ENCODE measurements at places on chromosomes 7 and 10. TPM values are rescaled to one million over a fixed set of nuclear protein-coding genes. Genes with fewer than 3 reads are reported as not detected.

- DNase-seq: no peak
- H3K4me3 ChIP-seq: no peak overlapping the region
These were observed 604.0 kb downstream of the LRMDA start for GRCh38 chr10:76035206-76036110.

GRCh38 chr7:45506059-45506458, 68.1 kb upstream of the ADCY1 start:
- no peak overlapping the region for H3K27ac ChIP-seq
- peaks cover 2% of the 10 kb centered on the region for H3K27me3 ChIP-seq
- no peaks in the 10 kb centered on the region for H3K36me3 ChIP-seq
- no peak for DNase-seq

DNA sequence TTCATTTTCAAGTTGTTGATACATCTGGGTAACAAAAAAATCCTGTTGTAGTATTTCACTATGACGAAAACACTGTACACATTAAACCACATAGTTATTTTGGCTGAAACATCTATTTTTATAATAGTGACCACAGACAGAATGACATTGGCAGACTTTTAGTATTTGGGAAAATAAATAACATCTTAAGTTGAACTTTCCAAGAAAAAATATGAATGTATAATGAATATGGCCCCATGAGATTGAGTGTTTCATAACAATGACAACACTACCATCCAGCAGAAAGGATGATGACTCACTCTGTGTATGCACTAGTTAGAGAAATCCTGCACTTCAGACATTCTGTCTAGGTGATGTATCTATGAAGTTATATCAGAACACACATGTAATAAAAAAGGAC, 118.1 kb downstream of the SEMA3D start:
- H3K4me3 ChIP-seq: no peak overlapping the region
- no peaks in the 10 kb centered on the region for H3K27me3 ChIP-seq

Gene SFTPA2
- not detected for total RNA-seq

DNA sequence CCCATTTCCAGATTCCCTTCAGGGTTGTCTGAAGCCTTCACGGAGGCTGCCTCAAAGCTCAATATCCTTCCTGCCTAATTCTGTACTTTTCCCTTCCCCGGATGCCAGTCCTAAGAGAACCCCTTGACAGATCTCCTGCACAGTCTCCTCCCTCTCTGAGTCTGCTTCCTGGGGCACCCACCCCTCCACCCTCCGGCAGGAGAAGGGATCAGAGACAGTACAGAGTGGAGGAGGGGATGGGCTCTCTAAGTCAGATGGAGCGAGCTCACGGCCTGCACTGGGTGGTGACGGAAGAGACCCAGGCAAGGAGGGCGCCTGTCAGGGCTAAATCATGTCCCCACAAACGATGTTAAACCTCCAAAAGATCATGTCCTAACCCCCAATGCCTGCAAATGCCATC, 48.0 kb upstream of the CARD11 start:
- H3K36me3 ChIP-seq: no peaks in the 10 kb centered on the region
- peak; percentile 51 for DNase-seq
- peak overlapping the region; percentile 96 for H3K27ac ChIP-seq
- H3K4me1 ChIP-seq: peaks cover 62% of the 10 kb centered on the region

GRCh38 chr7:24863626-24864025, 106.4 kb upstream of the GSDME start:
- H3K4me1 ChIP-seq: peaks cover 21% of the 10 kb centered on the region
- peaks cover 53% of the 10 kb centered on the region for H3K36me3 ChIP-seq
- no peak for DNase-seq
- H3K27me3 ChIP-seq: no peaks in the 10 kb centered on the region
- no peak overlapping the region for H3K4me3 ChIP-seq
- no peak overlapping the region for H3K27ac ChIP-seq

Gene LRGUK
- total RNA-seq: 0.07 TPM

- H3K4me1 ChIP-seq: peaks cover 12% of the 10 kb centered on the region
- DNase-seq: no peak
- H3K4me3 ChIP-seq: no peak overlapping the region
- no peak overlapping the region for H3K27ac ChIP-seq
- peaks cover 28% of the 10 kb centered on the region for H3K27me3 ChIP-seq
These were observed 38.8 kb downstream of the SVOPL start for GRCh38 chr7:138662076-138662990.

DNA sequence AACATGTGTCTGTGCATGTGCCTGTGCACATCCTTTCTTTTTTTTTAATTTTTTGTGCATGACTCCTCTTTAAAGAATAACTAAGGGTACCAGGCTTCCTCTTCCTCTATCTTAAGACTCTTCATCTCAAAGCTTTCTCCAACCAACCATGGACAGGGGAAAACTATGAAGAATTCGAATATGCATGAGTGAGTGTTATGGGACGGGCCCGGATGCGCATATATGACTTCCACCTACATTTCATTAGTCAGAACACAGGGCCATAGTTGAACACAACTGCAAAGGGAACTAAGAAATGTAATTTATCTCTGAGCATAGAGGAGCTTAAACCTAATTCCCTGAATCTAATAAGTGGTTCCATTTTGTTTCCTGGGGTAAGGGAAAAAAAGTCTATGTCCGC, 270.3 kb upstream of the SORCS1 start:
- H3K36me3 ChIP-seq: no peaks in the 10 kb centered on the region
- H3K27me3 ChIP-seq: no peaks in the 10 kb centered on the region
- DNase-seq: no peak

GRCh38 chr7:139722604-139723003, 55.2 kb downstream of the HIPK2 start:
- H3K27me3 ChIP-seq: no peaks in the 10 kb centered on the region
- DNase-seq: no peak

GRCh38 chr10:71547876-71548846, 151.4 kb downstream of the CDH23 start:
- no peaks in the 10 kb centered on the region for H3K36me3 ChIP-seq
- no peaks in the 10 kb centered on the region for H3K4me1 ChIP-seq
- H3K4me3 ChIP-seq: no peak overlapping the region
- H3K27ac ChIP-seq: no peak overlapping the region
- peak; percentile 15 for DNase-seq
- no peaks in the 10 kb centered on the region for H3K27me3 ChIP-seq

GRCh38 chr7:131687296-131687695, 130.9 kb upstream of the PODXL start:
- H3K36me3 ChIP-seq: no peaks in the 10 kb centered on the region
- DNase-seq: no peak
- no peaks in the 10 kb centered on the region for H3K4me1 ChIP-seq
- no peak overlapping the region for H3K27ac ChIP-seq

GRCh38 chr10:86348321-86349210, 18.0 kb downstream of the GRID1 start:
- no peak overlapping the region for H3K27ac ChIP-seq
- H3K4me1 ChIP-seq: no peaks in the 10 kb centered on the region
- H3K4me3 ChIP-seq: no peak overlapping the region
- H3K27me3 ChIP-seq: peaks cover 3% of the 10 kb centered on the region
- H3K36me3 ChIP-seq: no peaks in the 10 kb centered on the region
- DNase-seq: no peak

DNA sequence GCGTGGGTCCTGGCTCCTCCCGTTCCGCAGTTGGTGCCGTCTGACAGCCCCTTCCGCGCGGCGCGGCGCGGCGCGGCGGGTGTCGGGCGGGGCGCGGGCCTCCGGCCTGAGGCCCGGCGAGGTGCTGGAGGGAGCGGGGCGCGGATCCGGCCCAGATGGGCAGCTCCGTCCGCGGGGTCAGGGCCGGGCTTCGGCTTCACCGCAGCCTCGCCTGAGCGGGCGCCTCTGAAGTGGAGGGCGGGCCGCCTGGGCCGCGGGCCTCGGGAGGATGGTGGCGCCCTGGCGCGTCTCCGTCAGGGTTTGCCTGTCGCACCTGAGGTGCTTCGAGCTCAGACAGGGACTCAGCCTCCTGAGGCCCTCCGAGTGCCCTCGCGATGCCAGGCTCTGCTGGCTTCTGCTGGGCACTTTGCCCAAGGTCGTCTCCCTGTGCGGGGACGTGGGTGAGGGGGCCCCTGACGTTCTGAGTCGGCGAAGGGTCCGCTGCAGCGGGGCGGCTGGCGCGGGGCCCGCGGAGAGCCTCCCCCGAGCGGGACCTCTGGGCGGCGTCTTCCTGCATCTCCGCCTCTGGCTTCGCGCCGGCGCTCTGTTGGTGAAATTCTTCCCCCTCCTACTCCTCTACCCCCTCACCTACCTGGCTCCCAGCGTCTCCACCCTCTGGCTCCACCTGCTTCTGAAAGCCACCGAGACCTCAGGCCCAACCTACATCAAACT, 473 bp downstream of the ADCK2 start:
- H3K4me1 ChIP-seq: peaks cover 39% of the 10 kb centered on the region
- H3K27me3 ChIP-seq: no peaks in the 10 kb centered on the region
- H3K4me3 ChIP-seq: peak overlapping the region; percentile 83
- H3K36me3 ChIP-seq: peaks cover 15% of the 10 kb centered on the region

GRCh38 chr10:49272251-49273081, 26.5 kb upstream of the C10orf71 start:
- no peaks in the 10 kb centered on the region for H3K4me1 ChIP-seq
- no peaks in the 10 kb centered on the region for H3K36me3 ChIP-seq
- no peak overlapping the region for H3K27ac ChIP-seq

Gene DNAJC12
- total RNA-seq: 13.9 TPM

Gene MYL10
- total RNA-seq: not detected

GRCh38 chr10:61779950-61780659, 117.4 kb downstream of the CABCOCO1 start:
- DNase-seq: peak; percentile 43
- H3K27ac ChIP-seq: no peak overlapping the region
- no peak overlapping the region for H3K4me3 ChIP-seq
- no peaks in the 10 kb centered on the region for H3K36me3 ChIP-seq

GRCh38 chr7:141685285-141686023, 16.5 kb downstream of the DENND11 start:
- no peaks in the 10 kb centered on the region for H3K27me3 ChIP-seq
- H3K4me1 ChIP-seq: peaks cover 4% of the 10 kb centered on the region
- H3K36me3 ChIP-seq: peaks cover 19% of the 10 kb centered on the region
- H3K27ac ChIP-seq: no peak overlapping the region

GRCh38 chr7:122942765-122943164, 52.7 kb downstream of the TAS2R16 start:
- no peaks in the 10 kb centered on the region for H3K36me3 ChIP-seq
- no peaks in the 10 kb centered on the region for H3K27me3 ChIP-seq
- DNase-seq: no peak
- no peaks in the 10 kb centered on the region for H3K4me1 ChIP-seq
- H3K27ac ChIP-seq: no peak overlapping the region

DNA sequence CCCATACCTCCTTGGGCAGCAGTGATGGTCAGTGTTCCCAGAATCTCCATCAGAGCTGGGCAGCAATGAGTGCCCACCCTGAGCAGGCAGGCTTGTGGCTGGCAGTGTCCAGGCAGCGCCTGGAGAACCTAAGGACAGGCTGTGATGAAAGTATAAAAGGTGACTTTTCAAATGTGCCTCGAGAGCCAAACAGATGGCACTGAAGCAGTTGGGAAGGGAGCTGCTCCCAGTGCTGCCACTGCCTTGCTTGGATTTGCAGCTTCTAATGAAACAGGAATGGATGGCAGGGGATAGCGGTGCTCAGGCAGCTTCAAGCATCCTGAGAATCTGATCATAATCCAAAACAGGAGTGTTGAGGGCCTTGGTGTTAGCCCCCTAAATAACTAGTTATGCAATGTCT, 179.8 kb upstream of the AOAH start:
- no peaks in the 10 kb centered on the region for H3K27me3 ChIP-seq
- H3K4me1 ChIP-seq: no peaks in the 10 kb centered on the region

DNA sequence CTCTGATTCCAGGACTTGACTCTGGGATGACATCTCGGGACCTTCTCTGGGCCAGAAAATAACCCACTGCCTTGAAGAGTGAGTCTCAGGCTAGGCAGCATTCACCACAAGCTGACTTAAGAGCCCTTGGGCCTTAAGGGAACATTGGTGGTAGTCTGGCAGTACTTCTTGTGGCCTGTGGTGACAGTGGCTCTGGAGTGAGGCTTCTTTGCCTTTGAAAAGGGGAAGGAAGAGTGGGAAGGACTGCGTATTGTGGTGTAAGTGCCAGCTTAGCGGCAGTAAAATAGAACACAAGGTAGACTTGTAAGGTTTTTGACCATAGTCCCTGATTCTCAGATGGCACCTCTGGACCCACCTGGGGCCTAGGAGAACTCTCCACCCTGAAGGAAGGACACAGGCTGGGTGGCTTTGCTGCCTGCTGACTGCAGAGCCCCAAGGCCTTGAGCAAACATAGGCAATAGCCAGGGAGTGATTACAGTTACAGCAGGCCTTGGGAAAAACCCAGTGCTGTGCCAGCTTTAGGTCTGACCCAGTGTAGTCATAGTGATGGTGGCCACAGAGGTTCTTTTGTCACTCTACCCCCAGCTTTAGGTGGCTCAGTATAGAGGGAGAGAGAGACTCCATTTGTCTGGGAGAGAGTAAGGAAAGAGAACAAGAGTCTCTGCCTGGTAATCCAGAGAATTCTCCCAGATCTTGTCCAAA, 483.9 kb downstream of the SH2D4B start:
- H3K4me1 ChIP-seq: no peaks in the 10 kb centered on the region
- no peak overlapping the region for H3K4me3 ChIP-seq
- peaks cover 2% of the 10 kb centered on the region for H3K27me3 ChIP-seq
- no peaks in the 10 kb centered on the region for H3K36me3 ChIP-seq
- no peak overlapping the region for H3K27ac ChIP-seq

Data from activated naive CD4-positive, alpha-beta T cell treated with anti-CD3 and anti-CD28 coated beads for 36 hours (primary cell).